ENCODE measurements at places on chromosomes 2 and 18.

DNA sequence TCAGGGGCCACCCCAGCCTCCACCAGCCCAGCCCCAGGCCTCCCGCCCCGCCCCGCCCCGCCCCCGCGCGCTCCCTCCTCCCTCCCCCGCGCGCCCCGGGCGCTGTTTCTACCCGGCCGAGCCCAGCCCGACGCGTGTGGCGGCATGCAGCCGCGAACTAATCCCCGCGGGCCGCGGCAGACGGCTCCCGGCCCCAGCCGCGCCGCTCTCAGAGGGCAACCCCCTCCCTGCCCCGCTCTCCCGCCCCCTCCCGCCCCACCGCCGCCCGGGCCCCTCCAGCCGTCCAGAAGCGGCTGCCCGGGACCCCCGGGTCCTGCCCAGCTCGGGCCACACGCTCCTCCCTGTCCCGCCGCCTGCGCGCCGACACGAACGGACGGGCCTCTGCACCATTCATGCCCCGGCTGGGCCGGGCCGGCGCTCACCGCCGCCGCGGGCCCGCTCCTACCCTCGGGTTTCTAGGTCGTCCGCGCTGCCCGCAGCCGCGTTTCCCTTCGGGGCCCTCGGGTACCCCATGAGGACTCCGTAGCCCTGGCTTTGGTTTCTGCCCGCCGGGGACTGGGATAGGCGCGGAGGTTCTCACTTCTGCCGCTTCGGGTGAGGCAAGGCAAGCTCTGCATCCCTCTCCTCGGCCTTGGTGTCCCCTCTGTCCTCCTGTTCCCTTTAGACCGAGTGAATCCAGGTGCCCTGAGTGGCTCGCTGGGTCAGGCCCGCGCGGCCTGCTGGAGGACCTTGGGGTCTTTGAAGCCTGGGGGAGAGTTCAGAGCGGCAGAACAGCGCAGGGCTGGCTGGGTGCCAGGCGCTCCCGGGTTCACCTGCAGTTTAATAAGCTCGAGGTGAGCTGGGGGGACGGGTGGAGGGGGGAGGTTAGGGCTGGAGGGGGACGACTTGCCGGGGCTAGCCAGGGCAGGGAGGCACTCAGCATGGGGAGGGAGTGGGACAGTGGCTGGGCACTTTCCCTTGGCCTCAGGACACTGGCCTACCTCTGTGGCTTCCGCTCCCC is 3.1 kb downstream of the WNT10A start:
- DNase-seq, result no peak

- DNase-seq, result no peak
These were observed 12.4 kb downstream of the TFCP2L1 start for GRCh38 chr2:121272596-121272995.

DNA sequence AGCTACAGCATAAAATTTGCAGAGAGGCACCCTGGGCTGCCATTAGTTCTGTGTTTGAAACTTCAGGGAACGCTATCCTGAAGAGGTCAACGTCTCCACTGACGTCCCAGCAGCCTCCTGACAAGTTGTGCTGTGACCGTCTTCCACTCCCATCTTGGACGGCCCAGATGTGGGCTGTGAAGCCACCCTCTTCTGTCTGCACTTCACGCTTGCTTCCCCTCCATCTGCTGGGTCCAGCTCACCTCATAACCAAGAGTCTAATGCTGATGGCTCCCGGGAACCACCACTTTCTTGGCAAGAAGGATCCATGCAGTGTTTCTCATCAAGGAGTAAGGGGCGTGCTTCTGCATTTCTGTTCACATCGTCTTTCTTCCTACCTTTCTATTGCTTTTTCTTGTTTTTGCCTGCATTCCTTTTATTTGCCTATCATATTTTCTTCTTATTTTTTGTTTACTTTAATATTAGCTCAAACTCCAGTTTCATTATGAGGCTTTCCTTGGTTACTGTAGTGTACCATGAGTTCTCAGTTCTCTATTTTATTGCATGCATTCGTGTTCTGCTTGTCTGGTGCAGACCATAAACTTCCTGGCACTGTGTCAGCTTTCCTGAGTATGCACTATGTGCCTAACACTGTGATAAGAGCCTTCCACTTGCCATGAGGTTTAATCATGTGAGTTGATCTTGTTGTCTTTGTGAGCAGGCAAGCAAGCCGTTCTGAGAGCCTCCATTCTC is 631.8 kb upstream of the RAB6C start:
- peak; percentile 75 for DNase-seq

- DNase-seq, result peak; percentile 40
These were observed 129.4 kb downstream of the LYPD6B start for GRCh38 chr2:149167941-149168340.

DNA sequence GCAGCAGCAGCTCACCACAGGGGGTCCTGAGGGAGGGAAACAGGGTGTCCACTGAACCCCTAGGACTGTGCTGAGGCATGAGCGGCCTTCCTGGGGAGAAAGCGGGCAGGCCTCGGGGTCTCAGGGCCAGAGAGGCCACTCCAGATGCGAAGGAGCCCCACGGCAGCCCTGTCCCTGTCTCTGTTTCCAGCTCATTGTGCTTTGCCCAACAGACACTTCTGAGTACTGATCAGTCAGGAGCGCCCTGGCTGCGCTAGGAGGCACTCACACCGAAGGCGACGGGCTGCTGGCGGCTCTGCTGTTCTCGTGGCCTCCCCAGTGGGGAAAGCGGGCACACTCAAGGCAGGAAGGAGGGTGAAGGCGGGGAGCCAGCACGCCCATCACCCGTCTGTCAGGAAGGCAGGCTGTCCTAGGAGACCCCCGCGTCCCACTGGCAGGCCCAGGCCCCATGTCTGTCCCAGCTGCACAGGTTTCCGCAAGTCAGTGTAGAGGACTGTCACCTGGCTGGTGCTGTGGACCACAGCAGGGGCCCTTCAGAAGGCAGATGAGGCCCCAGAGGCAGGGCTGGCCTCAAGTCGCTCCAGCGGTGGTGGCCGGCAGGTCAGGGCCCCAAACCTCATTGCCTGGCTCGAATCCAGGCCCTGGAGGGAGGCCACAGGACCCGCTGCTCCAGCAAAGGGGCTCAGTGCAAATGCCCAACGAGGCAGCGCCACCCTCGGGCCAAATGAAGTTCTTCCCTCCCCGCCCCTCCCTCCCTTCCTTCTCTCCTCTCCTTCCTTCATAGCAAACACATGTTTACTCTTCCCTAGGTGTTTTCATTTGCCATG is 6.8 kb downstream of the ESPNL start:
- no peak for DNase-seq

DNA sequence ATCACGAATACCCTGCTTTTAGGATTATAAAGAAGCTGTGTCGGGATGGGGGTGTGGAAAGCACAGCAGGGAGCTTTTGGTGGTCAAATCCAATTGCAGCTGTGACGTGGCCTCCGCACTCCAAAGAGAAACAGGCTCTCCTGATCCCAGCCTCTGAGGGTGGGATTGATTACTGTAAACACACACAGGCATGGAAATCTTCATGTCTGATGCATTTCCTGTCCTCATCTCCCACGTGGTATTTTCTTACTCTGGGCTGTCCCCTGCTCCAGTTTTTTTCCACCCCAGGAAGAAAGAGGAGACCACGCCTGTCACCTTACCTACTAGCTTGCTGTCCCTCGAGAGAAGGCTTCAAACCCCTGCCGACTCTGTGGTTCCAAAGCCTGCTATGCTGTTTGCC is 22.7 kb downstream of the RNF152 start:
- DNase-seq, result no peak

DNA sequence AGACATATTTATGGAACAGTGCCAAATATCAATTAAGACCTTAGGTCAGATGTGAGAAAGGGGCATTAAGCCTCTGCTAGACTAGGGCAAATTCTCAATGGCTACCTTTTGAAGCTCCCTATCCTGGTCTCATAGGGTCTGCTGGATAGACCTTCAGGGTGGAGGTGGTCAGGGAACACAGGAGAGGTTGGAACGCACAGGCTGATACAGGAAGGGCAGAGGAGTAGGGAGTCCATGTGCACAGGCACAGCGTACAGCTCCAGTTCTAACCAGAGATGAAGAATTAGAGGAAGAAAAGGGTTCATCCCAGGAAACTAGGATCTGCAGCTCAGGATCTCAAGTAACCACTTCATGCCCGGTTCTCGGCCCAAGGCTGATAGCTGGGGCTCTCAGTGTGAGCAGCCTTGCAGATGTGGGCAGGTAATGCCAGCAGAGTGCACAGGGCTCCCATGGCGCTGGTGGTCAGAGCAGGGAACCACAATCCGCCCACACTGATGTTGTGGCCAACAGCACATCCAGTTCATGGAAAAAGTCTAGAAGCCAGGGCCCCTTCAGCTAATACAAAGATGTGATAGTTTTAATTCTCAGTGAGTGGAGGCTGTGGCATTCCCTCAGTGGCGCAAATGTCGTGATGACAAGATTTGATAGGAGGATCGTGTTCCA is 3.4 kb upstream of the EVA1A start:
- DNase-seq, result no peak

GRCh38 chr18:79523206-79523735 is 127.5 kb downstream of the NFATC1 start:
- DNase-seq, result no peak

DNA sequence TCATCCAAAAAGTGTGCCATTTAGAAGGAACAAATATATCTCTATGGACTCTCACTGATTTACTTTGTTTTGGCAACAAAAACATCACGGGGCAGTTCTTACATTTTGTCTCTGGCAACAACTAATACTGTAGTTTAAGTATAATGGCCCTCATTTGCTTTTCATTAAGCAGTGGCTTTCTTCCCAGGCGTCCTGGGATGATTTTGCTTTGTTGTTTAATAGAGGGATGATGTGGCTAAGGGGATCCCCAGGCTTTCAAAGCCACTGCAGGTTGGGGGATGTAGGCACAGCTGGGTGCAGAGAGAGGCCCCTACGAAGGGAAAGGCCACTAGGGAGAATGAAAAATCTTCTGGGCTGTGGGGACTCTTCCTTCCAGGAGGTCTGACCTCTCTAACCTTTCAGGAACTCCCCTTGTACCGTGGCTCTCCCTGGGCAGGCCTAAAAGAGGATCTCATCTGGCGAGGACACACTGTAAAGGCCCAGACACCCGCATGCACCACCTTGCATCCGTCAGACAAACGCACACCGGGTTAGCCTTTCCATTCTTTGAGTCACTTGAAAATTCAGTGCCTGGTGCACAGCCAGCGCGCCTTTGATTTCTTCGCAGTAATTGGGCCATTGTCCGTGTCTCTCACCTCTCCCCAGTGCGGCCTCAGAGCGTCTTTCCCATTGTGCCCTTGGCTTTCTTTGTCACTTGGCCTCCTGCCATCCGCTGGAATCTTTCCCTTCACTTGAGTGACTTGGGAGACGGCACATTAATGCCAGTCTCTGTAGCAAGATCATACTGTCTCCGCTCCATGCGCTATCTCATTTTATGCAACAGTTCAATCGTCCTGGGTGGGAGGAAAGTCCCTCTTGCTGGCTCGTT is 40.3 kb upstream of the AFF3 start:
- DNase-seq, result no peak

DNA sequence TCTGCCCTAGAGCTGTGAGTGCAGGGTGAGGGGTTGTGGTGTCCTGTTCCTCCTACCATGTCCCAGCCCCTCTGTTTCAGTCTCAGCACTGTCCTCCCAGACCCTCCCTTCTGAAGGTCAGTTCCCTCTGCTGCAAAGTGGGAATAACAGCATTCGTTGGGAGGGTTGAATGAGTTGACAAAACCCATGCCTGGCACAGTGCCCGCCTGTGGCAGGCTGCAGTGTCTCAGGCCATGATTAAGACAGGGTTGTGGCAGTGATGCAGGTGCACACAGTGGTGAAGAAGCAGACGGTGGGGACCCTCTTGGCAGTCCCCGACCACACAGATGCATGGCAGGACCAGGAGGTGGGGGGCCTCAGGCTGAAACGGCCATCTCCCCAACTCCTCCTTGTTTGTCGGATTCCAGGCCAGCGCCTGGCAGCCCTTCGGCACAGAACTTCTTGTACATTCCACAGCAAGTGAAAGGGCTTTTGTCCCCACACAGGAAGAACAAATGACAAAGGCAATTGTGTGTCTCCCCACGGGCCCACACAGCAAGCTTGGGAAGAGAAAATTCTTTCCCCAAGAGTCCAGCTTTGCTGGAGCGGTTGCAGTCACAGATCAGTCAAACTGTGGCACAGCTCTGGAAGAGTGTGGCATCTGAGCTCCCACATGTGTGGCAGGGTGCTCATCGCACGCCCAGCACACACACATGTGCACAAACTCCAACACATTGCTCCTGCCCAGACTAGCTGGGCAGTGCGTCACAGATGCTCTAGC is 92.0 kb upstream of the MSH2 start:
- DNase-seq, result peak; percentile 97

DNA sequence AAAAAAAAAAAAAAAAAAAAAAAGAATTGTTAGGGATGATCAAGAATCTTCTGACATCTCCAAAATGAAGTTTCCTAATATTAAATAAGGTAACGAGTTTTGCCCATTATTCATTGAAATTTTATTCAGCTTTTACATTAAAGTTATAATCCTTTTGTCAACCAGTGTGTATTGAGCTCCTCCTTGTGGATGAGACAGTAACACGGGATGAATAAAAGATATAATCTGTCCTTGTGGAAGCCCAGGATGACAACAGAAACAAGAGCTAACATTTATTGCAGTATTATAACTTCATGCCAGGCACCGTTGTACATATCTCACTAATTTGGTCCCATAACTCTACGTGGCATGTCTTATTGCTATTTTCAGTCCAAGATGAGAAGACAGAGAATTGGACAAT is 33.4 kb upstream of the SERPINB7 start:
- DNase-seq, result no peak

DNA sequence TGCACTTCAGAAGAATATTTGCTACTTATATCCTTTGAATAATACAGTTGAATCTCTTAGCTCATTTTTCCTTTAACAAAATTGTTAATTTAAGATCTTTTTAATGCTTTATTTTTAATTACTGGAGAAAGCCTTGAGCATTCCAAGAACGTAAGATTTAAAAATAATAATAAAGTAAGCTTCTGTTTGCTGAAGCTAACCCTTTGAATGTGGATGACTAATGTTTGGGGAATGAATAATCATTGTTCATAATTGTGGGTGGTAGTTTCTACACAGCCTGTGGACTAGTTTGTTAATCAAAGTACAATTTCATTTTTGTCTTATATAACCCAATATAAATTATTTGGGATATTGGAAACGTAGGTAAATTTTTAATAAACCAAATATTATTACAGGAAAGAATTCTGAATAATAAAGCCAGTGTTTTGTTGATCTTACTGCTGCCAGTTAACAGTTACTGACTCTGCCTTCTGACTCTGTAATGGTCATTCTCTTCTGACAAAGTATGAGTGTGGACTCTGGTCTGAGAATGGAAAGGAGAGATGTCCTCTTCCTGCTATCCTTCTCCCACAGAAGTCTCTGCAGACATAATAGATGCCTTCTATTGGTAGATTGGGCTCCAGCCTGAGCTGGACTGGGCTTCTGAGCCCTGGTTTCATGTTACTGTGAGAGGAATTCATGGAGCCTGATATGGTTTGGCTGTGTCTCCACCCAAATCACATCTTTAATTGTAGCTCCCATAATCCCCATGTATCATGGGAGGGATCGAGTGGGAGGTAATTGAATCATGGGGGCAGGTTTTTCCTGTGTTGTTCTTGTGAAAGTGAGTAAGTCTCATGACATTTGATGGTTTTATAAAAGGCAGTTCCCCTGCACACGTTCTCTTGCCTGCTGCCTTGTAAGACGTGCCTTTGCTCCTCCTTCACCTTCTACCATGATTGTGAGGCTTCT is 292.7 kb upstream of the SLC39A10 start:
- DNase-seq, result no peak

- DNase-seq, result no peak
These were observed 177.0 kb downstream of the SEPTIN10 start for GRCh38 chr2:109436610-109437225.

GRCh38 chr2:199999166-199999565 is 43.8 kb downstream of the MAIP1 start:
- no peak for DNase-seq

- no peak for DNase-seq
These were observed 37.8 kb upstream of the MALL start for GRCh38 chr2:110153416-110153815.

- DNase-seq, result no peak
These were observed 311.0 kb upstream of the THUMPD2 start for GRCh38 chr2:40090044-40090443.

All from Ammon's horn (tissue), 1 donor.